ENCODE measurements at places on chromosomes 3 and 15.

- no peak for DNase-seq
Observed at GRCh38 chr3:180563406-180563805, 38.6 kb upstream of the TTC14 start.

GRCh38 chr3:176927706-176928581 lies 269.3 kb downstream of the TBL1XR1 start:
- no peak for DNase-seq

DNA sequence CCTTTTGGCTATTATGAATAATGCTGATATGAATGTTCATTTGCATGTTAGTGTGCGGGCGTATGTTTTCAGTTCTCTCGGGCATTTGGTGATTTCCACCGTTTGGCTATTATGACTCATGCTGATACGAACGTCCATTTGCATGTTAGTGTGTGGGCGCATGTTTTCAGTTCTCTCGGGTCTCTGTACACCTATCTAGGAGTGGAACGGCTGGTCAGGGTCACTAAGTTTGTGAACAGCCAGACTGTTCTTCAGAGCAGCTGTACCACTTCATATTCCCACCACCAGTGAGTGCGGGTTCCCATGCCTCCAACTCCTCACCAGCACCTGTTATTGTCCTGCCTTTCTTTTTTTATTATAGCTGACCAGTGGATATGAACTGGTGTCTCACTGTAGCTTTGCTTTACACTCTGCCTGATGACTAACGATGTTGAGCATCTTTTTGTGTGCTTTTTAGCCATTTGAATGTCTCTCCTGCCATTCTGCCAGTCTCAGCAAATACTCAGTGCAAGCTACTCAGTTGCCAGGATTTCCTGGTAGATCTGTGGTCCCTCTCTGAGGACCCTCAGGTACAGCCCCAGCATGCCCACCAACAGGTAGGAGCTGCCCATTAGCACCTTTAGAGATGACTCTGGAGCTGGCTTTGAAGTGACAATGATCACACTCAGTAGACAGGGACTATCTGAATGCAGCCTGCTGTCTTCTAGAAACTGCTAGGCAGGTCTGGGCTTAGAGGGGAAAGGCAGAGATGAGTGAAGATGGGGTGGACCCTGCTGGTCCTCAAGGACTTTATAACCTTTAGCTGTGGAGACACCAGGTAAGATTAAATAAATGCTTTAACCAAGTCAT lies 141.1 kb downstream of the XXYLT1 start:
- DNase-seq = peak; percentile 62

- no peak for DNase-seq
Observed at GRCh38 chr15:34725556-34725955, 29.2 kb downstream of the GJD2 start.

GRCh38 chr3:197122394-197122793 lies 92.8 kb upstream of the MELTF start:
- DNase-seq = no peak

GRCh38 chr3:39096775-39097174 lies 10.7 kb downstream of the GORASP1 start:
- no peak for DNase-seq

DNA sequence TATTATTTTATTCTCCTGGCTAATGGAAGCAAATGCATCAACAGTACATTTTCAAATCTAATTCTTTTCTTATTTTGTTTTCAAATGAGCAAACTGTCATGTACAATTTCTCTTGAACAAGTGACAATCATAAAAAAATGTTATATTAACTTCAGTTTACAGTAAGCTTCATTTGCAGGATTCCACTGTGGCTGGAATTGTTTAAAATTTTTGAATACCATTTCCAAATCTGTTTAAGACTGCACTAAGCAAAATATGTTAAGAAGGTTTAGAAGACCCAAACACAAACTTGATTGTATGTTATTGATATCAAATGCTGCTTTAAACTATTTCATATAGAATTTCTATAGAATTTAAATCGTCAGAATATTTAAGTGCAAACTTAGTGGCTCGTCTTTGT lies 92.8 kb downstream of the ZNF280D start:
- DNase-seq = no peak

- DNase-seq = no peak
Observed at GRCh38 chr3:52743152-52743551, 27.6 kb downstream of the NEK4 start.

GRCh38 chr15:29785642-29786041 lies 36.6 kb downstream of the TJP1 start:
- no peak for DNase-seq

- DNase-seq = no peak
Observed at GRCh38 chr3:14991818-14992612, 44.6 kb downstream of the NR2C2 start.

GRCh38 chr3:64645243-64645642 lies 42.6 kb downstream of the ADAMTS9 start:
- DNase-seq = no peak

DNA sequence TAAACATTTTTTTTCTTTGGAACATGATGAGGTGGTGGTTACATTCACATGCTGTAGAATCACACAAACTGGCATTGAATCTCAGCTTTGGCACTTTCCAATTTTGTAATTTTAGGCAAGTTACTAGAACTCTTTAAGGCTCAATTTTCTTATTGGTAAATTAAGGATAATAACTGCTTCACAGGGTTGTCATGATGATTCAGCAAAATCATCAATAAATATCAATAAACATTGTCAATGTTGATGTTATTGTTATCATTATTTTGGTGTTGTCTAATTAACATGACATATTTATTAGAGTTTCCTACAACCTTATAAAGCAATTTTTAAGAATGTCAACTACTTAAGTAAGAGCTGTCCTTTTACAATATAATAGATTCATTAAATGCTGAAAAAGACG lies 1.6 kb downstream of the MDFIC2 start:
- no peak for DNase-seq

GRCh38 chr3:193207290-193208273 lies 33.4 kb upstream of the PLAAT1 start:
- no peak for DNase-seq

DNA sequence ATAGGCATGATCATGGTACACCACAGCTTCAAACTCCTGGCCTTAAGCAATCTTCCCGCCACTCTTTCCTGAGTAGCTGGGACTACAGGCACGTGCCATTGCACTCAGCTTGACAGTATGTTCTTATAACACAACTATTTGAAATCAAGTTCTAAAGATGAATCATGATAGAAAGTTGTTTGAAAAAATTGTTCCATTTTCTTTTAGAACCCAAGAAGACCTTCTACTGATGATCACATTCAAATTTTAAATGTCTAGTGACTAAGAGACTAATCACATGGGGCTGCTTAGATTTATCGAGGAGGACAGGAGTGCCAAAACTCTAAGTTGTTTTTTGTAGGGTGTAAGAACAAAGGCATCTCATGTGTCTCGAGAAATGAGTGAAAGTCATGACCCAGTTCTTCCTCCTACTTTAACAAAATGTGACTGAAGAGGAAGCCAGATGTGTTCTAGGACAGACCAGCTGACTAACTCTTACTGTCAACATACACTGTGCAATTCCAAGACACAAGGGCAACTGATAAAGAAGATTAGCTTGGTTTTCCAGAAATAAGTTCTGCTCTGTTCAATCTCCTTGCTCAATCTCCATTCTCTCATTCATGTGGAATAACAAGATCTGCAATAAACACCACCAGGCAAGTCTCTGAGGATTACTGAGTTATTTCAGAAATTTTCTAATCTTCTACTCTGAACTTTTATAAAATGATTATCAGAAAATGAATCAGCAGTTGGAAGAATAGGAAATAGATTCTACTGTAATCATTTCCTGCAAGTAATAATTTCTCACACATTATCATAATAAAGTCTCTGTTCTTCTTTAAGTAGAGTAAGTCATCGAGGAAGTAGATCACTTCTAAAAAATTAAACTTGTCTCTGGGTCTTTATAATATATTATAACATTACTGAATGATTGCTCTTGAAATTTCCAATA lies 122.6 kb upstream of the CCNL1 start:
- no peak for DNase-seq

GRCh38 chr15:69615736-69616135 lies 163.1 kb downstream of the RPLP1 start:
- no peak for DNase-seq

DNA sequence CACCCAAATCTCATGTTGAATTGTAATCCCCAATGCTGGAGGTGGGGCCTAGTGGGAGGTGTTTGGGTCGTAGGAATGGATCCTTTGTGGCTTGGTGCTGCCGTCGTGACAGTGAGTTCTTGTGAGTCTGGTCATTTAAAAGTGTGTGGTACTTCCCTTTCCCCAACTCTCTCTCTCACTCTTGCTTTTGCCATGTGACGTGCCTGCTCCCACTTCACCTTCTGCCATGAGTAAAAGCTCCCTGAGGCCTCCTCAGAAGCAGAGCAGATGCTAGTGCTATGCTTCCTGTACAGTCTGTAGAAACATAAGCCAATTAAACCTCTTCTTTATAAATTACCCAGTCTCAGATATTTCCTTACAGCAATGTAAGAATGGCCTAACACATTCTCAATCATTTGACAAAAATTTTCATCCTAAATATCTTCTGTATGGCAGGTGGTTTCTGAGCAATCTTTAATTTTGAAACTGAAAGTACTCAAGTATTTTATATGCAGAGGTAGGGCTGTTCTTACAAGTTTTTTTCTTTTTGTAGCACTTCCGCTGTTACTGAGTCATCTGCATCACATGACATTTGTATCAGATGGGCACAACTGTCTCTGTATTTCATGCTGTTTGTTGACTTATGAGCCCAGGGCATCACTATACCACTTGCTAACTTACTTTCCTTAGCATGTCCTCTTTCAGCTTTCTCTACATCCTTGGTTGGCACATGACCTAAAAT lies 8.8 kb downstream of the RPL39L start:
- no peak for DNase-seq

- DNase-seq = no peak
Observed at GRCh38 chr15:25544076-25544475, 105.3 kb upstream of the UBE3A start.

- DNase-seq = no peak
Observed at GRCh38 chr3:141431411-141432378, 55.1 kb upstream of the RASA2 start.

Data from GM19239 (cell line).